Left renal cortex interstitium (tissue), 4 donors: ENCODE measurements at places on chromosomes 16 and 17.

- no peak for DNase-seq
These were observed 2.2 kb downstream of the YBX2 start for GRCh38 chr17:7292194-7292593.

- DNase-seq = no peak
These were observed 985 bp upstream of the FZD2 start for GRCh38 chr17:44556166-44556831.

- DNase-seq = no peak
These were observed 22.1 kb upstream of the PHF12 start for GRCh38 chr17:28973425-28973824.

DNA sequence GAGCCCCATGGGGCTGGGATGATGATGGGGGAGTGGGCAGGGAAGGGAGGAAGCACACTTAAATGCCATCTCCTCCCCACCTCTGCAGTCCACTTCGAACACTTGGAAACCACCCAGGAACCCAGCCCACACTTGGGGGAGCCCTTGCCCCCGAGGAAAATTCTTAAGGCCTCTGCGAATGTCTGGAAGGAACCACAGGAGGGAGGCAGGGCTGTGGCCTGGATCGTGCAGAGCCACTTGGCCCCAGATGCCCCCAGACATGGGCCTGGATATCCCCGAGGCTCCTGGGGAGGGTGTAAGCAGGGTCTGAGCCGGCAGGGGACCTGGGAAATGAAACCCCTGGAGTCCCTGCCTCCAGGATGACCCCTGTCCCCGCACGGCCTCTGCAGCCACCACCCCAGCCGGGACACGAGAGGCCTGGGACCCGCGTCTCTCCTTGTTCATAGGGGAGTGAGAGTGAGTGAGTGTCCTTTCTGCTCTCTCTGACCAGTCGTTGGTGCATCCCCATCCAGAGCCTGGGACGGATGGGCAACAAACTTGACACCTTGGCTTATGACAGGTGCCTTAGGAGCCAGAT is 11.8 kb upstream of the MTSS2 start:
- DNase-seq = no peak

GRCh38 chr17:82112914-82113311 is 14.9 kb upstream of the FASN start:
- no peak for DNase-seq

- no peak for DNase-seq
These were observed 317.8 kb downstream of the RBFOX1 start for GRCh38 chr16:7650431-7650830.

DNA sequence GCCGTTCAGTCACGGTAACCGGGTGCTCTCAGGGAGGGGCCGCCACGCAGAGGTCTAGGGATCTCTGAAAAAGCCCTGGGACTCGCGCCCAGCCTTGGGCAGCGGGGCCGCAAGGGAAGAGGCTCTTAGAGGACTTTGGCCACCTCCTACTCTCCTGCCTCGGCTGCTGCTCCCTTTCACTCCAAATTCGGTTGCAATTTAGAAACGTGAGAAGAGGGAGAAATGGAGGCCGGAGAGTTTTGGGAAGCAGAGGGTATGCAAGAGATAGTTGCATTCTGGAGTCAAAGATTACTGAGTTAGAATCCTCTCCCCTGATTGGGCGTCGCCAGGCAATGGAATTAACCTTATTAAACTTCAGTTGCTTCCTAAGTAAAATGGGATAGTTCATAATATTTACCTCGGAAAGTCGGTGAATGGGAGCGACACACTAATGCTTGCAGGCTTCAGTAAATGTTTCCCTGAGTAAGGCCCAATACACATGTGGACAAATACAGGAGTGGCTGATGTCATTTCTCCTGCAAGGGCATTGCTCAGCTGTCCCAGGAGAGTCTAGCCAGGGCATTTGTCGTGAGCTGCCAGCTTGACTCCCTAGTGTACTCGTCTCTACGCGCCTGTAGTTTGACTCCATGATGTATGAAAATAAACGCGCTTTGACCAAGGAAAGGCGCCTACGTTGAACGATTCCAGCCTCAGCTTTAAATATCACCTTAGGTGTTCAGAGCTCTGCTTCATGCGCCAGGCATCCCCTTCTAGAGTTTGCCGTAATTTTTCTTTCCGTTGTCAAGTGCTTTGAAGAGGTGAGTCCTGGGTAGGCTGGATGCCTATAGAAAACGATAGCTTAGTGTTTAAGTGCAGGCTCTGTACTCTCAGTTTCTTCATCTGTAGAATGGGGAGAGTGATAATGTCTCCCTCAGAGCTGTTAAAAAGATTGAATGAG is 667 bp downstream of the OGFOD1 start:
- DNase-seq = peak; percentile 50

- no peak for DNase-seq
These were observed 85.0 kb upstream of the MYOCD start for GRCh38 chr17:12580640-12581039.

DNA sequence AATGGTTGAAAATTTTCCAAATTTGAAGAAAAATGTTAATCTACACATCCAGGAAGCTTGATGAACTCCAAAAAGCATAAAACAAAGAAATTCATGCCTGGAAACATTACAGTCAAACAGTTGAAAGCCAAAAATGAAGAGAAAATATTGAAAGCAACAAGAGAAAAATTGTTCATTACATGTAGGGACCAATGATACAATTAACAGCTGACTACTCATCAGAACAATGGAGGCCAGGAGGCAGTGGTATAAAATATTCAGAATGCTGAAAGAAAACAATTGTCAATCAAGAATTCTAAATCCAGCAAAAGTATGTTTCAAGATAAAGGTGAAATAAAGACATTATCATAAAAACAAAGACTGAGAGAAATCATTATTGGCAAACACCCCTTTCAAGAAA is 21.6 kb downstream of the RCVRN start:
- no peak for DNase-seq

GRCh38 chr17:2547176-2547575 is 35.5 kb upstream of the METTL16 start:
- no peak for DNase-seq

DNA sequence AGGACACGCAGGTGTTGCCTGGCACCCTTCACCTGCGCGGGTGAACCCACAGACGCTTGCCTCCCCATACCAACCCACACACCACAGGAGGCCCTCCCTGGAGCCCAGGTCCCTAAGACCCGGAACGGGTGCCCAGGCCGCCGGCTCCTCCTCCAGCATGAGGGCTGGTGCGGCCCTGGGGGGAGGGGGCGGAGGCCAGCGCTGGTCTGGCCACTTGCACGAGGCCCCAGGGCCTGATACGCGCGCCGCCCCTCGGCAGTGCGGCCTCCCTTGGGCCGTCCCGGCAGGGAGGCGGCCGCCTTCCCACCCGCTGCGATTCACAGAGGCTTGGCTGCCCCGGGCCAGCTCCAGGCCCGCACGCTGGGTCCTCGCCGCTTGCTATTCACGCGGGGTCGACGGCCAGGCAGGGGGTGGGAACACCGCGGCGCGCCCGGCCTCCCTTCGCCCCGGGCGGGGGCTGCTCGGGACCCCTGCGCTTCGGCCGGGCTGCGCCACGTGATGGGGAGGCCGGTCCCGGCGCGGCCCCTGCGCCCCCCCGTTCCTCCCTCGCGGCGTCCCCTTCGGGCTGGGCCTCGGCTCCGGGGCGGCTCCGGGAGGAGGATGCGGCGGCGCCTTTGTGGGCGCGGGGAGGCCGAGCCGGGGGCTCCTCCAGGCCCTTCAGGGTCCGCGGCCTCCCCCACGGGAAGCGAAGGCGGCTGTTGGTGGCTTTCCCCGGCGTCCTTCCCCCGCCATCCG is 685 bp downstream of the FASN start:
- DNase-seq = no peak

DNA sequence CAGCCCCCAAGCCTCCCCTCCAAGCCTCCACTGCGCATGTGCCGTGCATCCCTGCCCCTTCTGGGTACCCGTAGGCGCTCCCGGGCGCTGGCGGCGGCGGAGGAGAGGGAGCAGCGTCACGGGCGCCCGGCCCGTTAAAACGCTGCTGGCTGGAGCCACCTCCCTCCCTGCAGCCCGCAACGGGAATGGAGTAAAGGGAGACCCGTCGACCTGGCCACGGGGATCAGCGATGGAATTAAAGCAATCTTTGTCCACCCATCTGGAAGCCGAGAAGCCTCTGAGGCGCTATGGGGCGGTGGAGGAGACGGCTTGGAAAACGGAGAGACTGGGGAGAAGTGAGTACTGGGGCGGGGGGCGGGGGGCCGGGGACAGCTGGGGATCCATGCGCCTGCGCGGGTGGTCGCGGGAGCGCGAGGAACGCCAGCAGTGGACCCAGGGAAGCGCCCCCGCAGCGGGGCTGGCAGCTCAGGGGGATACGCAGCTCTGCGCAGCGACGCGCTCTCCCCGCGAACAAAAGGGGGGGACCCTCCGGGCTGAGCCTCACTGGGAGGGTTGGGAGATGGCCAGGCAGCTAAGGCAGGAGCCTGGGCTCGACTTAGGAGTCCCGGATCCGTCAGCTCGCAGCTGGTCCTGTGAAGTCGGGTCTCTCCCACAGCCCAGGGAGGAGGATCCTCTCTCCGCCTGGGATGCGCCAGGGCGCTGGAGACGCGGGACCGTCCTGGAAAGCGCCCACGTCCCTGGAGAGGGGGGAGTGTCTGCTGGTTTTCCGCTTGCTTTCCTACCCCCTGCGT is at the start of gene BMERB1:
Gene BMERB1, plus strand, starts transcription at position 164 of the 791 bp plus-strand sequence. Its CDS starts 66 bp downstream, at position 230.
- DNase-seq = no peak

GRCh38 chr16:83533193-83533592 is 274.6 kb upstream of the HSBP1 start:
- DNase-seq = no peak

DNA sequence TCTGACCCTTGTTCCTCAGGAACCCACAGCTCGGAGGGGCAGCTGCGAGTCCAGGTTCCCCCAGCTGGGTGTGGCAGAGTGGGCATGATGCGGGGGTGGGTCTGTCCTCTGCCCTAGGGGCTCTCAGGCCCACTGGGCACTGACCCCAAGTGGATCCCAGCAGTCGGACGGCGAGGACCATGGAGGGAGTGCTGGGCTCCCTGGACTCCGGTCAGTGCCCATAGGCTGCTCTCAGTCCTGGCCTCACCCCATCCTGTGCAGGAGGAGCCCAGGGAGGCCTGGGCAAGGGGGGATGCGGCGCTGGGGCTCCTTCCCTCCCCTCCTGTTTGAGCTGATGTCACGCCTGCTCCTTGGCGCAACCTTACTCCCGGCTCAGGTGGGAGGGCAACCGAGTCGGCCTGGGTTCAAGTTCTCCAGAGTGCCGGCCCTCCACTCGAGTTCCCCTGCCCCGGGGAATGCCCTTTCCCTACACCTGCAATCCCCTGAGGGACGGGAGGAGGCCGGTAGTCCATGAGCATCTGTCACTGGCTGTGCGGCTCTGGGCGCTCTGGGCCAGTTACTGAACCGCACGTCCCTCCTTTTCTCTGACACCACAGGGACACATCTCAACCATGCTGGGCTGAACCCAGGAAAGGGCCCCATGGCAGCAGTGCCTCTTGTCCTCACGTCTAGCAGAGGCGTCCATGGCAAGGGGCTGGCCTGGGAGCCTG is 52.6 kb upstream of the ACSF3 start:
- no peak for DNase-seq

DNA sequence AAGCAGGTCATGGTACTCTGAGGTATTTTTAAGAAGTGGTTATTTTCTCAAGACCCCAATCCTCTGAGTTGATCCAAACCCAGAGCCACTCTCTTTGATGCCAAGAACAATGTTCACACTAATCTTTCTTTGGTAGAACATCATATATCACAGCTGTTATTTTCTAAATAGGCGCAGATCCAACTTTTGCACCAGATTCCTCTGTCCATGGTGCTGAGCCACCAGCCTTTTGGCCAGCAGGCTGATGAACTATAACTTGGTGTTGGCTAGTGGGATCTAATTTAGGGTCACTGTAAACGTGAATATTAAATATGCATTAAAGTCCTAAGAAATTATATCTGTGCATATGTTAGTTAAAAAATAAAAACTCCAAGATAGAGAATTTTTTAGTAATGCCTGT is 7.0 kb upstream of the ZKSCAN2 start:
- no peak for DNase-seq

DNA sequence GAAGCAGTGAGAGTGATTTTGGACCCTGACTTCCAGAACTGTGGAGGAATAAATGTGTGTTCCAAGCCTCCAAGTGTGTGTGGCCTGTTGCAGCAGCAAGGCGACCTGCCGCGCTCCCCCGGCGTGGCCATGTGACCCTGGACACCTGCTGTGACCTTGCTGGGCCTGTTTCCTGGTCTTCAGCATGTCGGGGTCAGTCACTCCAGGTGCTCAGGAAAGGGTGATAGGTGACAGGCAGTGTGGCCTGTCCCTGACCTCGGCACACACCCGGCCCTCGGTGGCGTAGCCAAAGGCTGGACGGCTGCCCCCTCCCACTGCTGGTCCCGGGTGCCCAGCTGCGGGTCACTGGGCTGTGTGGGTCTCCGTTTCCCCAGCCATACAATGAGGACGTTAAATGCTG is 31.8 kb upstream of the ZNF469 start:
- no peak for DNase-seq

DNA sequence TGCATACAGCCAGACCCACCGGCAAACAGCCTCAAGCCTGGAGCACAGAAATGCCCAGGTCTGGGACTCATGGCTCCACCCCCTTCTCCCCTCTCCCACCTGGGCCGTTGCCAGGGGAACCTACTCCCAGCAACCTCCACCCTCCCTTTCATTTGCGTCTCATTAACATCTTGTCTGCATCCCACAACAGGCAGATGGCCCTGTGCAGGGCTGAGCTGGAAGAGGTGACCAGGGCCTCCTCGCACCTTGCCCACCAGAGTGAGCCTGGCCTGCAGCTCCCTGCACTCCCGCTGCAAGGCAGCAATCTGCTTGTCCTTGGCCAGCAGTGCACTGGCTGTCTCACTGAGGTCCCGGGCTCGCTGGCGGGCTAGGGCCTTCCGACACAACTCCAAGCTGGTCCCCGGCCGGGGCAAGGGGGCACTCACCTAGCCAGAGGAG is 3.3 kb downstream of the TSPOAP1 start:
- DNase-seq = no peak

- no peak for DNase-seq
These were observed 408.0 kb downstream of the UTP18 start for GRCh38 chr17:51668155-51668962.

DNA sequence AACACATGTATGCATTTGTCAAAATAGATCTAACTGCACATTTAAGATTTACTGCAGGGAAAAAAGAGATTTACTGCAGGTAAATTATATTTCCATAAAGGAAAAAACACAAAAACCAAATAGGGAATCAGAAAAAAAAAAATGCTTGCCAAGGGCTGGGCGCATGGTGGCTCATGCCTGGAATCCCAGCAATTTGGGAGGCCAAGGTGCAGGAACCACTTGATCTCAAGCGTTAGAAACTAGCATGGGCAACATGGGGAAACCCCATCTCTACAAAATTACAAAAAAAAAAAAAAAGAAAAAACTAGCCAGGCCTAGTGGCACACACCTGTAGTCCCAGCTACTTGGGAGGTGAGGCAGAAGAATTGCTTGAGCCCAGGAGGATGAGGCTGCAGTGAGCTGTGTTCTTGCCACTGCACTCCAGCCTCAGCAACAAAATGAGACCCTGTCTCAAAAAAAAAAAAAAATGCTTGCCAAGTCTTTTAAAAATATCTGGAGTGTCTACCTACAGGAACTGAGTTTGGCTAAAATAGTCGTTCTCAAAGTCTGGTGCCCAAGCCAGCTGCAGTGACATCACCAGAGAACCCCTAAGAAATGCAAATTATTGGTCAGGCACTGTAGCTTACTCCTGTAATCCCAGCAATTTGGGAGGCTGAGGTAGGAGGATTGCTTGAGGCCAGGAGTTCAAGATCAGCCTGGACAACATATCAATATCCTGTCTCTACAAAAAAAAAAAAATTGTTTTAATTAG is 17.5 kb downstream of the TRIM25 start:
- DNase-seq = no peak

GRCh38 chr16:56874800-56875199 is 9.8 kb downstream of the SLC12A3 start:
- no peak for DNase-seq

GRCh38 chr16:79334127-79334526 is 266.4 kb downstream of the MAF start:
- DNase-seq = no peak

- DNase-seq = no peak
These were observed 156.1 kb upstream of the PSMD7 start for GRCh38 chr16:74140557-74140956.
